ENCODE measurements at places on chromosomes 7 and 10.

DNA sequence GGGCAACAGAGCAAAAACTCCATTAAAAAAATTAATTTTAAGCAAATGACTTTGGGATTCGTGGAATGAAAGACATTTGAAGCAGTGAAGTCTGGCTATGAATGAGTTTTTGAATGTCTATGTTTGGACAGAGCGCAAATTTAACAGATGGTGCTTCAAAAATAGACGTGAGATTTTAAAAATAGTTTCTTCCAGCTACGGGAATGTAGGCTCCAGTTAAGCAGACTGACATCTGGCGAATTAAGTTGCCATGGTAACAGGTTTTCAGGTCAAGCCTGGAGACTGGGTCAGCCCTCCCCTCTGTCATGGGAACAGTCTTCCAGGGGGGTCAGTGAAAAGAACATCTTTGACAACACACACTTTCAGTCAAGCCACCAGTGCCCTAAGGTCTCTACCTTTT lies 62.0 kb downstream of the MYOF start:
- DNase-seq = no peak

DNA sequence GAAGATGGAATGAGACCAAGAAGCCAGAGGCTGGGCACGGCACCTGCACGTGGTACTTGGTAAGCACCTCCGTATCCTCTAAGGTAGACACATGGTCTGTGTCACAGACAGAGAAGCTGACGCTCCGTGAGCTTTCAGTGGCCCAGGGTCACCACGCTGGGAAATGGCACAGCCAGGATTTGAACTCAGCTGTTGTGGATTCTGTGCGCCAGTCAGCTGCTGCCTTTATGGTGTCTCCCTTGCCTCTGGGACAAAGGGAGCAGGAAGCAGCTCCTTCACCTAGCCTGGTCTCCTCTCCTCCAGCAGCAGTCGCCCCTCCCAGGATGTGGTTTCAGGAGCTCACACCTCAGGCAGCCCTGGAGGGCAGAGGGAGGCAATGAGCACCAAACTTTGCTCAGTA lies 110.8 kb downstream of the ARHGAP22 start:
- no peak for DNase-seq

DNA sequence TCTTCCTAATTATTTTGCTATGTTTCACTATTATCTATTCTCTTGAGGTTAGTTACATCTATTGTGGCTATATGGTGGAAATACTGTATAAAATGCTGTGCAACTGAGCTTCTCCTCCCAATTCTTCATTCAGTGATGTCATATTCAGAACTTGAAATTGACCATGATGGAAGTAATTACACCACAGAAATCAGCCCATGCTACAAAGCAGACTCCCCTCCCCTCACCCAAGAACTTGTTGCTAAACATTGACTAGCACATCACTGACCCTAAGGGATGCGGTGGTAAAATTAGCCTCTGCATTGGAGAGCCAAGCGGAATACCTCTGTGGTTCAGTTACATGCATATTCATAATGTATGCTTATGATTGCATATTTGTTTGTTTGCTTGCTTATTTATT lies 8.8 kb downstream of the CALD1 start:
- no peak for DNase-seq

GRCh38 chr10:49144058-49144720 lies 10.4 kb upstream of the FAM170B start:
- no peak for DNase-seq

- no peak for DNase-seq
Observed at GRCh38 chr7:156519070-156519469, 121.5 kb upstream of the RNF32 start.

DNA sequence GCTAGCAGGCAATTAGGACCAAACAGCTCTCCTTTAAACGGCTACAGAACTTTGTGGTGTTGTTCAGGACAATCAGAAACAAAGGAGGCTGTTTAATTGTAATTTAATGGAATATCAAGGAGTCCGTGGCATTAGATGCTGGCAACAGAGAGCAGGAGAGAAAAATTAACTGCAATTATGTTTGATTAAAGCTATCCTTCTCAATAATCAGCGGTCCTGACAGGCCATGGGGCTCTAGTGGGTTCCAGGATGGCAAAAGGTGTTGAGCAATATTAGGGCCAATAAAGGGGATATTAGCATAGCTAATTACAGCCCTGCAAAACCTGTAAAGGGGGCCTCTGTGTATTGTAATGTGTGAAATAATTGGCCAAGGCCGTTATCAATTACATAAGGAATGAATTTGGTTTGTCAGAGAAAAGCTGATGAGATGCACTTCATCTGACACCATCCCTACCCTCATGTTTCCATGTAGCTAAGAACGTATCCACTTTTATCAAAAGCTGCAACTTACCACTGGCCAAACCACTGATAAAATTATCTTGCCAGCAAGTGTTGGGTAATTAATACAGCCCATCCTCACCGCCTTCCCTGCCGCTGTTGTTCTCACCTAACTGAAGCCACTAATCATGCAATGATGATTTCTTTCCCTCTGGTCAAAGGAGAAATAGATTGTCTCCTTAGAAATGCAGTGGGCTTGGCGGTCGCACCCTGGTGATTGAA lies 81.6 kb downstream of the EBF3 start:
- no peak for DNase-seq

Data from NCI-H460 (cell line).